HuH-7.5 (cell line): ENCODE measurements at places on chromosomes 5 and 9.

- DNase-seq = no peak
These were observed 169.4 kb upstream of the ANKRD55 start for GRCh38 chr5:56402266-56403220.

DNA sequence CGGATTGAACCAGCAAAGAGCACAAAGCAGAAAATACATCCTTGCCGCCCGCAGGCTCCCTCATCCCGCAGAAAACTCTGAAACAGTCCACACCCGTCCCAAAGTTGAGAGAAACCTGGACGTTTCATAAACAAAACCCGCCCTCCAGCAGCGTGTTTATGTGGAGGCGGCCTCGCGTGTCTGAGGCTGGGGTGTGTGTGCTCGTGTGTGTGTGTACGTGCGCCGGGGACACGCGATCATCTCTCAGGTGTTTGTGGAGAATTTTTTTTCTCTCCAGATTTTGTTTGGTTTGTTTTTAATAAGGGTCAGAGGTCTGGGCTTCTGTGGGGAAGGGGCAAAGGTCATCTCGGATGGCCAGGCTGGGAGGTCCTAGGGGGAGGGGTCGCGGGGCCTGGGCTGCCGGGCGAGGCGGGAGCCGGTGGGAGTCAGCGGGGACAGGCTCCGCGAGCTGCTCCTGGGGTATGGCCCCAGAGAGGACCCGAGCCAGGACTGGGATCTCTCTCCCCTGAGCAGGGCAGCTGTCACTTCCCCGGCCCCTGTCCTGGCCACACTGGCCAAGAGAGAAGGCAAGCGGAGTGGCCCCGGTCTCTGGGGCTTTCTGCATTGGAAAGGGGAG, 206.4 kb downstream of the C9orf50 start:
- DNase-seq = peak; percentile 87

DNA sequence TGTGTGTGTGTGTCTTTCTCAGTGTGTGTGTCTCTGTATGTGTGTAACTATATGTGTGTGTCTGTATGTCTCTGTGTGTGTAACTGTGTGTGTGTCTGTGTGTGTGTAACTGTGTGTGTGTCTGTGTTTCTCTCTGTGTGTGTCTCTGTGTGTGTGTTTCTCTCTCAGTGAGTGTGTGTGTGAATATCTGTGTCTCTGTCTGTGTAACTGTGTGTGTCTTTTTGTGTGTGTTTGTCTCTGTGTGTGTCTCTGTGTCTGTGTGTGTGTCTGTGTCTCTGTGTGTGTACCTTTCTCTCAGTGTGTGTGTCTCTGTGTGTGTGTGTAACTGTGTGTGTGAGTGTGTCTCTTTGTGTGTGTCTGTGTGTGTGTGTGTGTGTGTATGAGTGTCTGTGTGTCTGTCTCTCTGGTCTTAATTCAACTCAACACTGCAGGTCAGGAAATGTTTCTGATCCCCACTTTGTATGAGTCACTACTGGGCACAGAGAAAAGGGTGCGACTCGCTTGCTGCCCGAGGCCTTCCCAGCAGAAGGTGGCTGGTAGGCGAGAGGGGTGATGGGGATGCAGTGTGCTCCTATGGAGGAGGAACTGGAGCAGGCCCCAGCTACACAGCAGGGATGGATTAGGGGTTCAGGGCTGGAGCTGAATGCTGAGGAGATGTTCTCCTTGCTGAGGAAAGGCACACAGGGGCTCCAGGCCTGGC, 52.1 kb downstream of the NSG2 start:
- no peak for DNase-seq

GRCh38 chr5:77272206-77272605, 61.7 kb downstream of the PDE8B start:
- DNase-seq = no peak

GRCh38 chr5:108801776-108802175, 54.1 kb downstream of the FER start:
- no peak for DNase-seq
